ENCODE measurements at places on chromosomes 11 and 22. TPM values are rescaled to one million over a fixed set of nuclear protein-coding genes. Genes with fewer than 3 reads are reported as not detected.

Gene RAB36
- total RNA-seq, result 1.0 TPM

Gene ST13
- total RNA-seq, result 178 TPM

Gene FAM76B
- total RNA-seq, result 14.3 TPM

Gene ANAPC15
- total RNA-seq, result 56.7 TPM

Gene FGF19
- not detected for total RNA-seq

Gene SLC37A2
- 4.2 TPM for total RNA-seq

DNA sequence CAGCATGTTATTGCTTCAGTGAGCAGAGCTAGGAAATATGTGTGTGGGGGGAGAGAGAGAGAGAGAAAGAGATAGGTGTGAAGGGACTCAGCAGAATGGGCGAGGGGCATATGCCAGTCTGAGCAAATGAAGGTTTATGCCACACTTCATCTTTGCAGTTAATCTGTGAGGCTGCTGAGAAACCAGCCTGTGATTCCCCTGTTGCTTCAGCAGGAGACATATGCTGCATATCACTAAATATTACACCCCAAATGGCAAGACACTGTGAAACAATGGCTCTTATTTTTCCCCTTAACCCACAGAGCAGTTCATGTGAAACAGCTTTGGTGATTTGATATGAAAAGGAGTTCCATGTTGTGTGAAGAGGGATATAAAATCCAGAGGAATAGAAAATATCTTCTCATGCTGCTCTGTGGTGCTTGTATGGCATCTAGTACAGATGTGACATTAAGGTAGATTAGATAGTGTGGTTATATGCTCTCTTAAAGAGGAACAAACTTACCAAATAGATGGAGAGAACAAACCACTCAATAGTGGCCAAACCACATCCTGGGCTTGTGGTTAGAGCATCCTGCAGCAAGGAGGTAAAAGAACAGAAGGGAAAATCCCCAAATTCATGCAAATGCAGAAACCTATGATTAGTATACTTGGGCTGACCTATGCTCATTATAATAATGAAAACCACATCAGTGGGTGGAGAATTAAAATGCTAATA is 864.2 kb downstream of the FAM181B start:
- DNase-seq, result no peak

GRCh38 chr22:43922123-43922522 is 1.5 kb upstream of the PNPLA3 start:
- no peak for DNase-seq

- no peak for DNase-seq
Measured at GRCh38 chr11:103344886-103345285, 235.7 kb downstream of the DYNC2H1 start.

DNA sequence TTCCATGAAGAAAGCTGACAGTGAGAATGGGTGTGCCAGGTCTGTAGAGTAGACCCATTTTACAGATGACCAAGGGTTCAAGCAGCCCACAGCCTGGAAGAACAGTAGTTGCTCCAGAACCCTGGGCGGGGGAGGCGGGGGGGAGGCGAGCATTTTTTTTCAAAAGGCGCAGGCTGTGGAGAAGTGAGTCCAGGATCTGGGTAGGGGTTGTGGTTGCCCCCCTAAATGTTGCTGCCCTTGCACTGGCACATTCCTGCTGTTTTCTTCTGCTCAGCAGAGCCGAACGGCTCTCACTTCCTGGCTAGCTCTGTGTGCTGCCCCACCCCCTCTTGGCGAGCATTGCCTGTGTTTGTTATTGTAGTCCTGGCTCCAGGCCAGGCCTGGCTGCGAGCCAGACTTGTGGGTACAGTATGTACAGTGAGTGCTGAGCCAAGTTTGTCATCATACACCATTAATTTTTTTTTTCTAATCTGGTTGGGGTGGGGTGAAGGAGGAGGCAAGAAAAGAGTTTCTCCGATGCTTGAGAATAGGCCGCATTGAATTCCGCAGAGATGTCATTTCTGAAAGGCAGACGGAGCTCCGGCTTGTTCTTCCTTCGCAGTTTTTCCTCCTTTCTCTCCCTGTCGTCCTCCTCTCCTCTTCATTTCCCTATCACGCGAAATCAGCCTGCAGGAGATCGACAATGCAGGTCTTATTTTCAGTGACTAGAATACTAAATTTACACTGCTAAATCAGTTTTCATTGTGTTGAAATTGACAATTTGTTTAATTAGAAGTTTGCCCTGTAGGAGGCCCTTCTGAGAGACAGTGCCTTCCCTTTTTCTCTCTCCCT is 100.5 kb downstream of the ZBTB16 start:
- DNase-seq, result peak; percentile 97

DNA sequence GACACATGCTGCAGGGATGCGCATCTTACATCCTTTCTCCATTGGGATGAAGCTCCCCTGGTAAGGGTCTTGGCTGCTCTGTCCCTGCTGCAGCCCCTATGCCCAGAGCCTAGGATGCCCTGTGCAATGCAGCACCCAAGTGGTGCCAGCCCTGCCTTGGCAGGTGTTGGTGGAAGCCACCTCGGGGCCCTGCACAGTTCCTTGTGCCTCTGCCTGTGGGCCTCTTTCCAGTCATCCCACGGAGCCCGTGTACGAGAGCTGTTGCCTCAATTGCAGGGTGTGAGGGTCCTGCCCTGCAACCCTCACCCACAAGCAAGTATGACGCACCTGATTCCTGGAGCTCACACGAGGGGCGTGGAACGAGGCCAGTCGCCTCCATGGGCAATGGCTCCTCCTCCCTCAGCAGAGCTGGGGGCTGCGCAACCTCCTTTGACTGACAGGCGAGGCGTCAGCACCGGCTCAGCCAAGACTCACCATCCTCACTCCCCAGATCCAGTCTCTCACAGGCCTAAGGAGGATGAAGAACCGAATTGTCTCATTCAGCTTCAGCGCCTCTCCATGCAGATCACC is 719.6 kb downstream of the BRD1 start:
- no peak for DNase-seq

GRCh38 chr11:57501953-57502352 is 13.5 kb downstream of the SLC43A1 start:
- DNase-seq, result no peak

GRCh38 chr22:46391486-46392136 is 56.1 kb downstream of the TRMU start:
- DNase-seq, result no peak

GRCh38 chr11:48141475-48142122 is 75.0 kb upstream of the OR4B1 start:
- peak; percentile 14 for DNase-seq

DNA sequence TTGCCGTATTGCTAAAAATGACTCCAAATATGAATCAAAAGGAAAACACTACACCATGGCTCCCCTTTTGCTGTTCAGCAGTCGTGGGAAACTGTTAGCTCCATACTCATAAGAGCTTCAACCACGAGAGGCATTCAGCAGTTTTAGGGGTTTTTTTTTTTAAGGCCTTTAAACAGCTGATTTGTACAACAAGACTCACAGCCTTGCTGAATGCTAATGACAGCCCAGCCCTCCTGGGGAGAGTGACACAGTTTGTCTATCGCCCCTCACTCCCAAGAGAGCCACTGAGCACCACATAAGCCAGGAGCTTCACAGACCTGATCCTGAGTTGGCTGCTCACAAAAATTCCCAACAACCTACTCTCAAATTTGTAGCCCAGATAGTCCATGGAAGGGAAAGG is 32.4 kb downstream of the GALNT18 start:
- no peak for DNase-seq

DNA sequence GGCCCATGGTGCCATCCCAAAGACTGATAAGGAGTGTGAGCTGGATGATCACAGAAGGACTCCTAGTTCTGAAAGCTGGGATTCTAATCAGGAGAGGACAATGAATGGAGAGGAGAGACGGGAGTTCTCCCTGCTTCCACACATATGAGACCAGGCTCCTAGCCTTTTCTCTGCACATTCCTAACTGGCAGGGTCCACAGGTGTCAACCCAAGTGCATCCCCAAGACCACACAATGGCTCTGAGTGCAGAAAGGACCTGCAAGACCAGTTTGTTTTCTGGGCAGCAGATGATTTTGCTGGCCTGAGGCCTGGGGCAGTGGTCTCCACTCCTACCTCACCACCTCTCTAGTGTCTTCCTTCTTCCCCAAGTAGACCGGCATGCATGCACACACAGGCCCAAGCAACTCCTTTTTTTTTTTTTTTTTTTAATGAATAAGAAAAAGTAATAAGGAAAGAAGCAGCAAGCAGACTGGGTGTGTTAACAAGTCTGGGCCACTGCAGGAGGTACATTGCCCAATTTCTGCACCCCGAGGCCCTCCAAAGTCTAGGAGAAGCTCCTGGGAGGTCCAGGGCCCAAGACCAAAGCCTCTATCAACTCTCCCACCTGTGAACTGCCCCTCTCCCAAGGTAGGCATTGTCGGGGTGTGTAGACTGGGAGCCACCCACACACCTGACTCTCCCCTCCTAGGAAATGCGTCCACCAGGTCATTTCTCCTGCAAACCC is 1.2 kb upstream of the TSKU start:
- DNase-seq, result no peak

All from Daoy (cell line).